GM23338 (cell line): ENCODE measurements at places on chromosomes 3 and 15. TPM values are rescaled to one million over a fixed set of nuclear protein-coding genes. Genes with fewer than 3 reads are reported as not detected.

Gene GRK7
- not detected in 2 replicates for polyA plus RNA-seq

DNA sequence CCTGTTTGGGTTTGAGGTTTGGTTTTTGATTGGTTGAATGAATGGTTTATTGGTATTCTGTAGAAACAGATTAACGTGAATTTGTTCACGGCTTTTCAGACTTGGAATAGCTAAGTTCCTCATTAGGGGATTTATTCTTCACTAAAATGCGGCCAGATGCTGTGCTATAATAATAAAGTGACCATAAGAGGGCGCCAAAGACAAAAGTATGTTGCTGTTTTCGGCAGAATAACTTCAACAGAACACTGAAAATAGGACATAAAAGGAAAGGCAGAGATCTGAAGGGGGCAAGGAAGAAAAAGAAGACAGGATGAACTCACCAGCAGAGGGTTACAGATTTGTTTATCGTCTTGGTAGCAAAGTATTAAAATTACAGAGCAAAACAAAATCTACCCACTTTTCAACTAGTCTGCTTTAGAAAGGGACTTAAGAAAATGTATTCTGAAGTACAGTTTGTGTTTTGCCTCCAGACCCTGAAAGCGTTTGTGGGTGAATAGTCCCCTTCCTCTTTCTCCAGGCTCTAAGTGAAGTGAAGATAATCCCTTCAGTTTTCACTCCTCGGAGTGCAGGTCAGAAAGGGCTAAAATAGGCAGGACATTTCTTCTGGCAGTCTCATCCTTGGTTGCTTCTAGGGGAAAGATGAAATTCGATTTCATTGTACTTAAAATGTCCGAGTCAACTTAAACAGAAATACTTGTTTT lies 147.6 kb downstream of the IL20RB start:
- DNase-seq: peak; percentile 93

DNA sequence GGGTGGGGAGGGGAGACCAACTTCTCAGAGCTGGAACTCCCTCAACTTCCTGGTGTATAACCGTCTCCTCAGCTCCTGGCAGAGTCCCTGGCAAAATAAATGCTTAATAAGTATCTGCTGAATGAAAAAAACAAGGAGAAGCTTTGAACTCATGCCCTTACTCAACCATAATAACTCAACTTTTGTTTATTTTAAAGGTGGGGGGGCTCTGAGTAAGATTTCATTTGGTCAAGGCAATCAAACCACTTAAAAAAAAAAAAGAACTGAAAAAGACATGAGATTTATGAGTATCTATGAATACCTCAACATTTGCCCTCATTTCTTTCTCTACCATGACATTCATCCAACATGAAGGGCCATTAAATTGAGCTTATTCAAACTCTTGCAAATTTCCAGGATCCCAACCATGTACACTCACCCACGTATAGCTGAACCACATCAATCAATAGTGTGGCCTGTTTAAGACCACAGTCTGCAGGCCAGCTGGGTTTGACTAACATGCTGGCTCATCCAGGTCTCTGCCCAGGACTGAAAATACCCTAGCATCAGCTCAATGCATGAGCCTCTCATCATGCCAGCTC lies 157.9 kb downstream of the FOXP1 start:
- DNase-seq: no peak

GRCh38 chr3:52319921-52320595 lies 3.9 kb downstream of the DNAH1 start:
- no peak for DNase-seq
